ENCODE measurements at places on chromosomes 1 and 21.

GRCh38 chr1:43835082-43836021, 98.2 kb upstream of the ARTN start:
- peaks cover 32% of the 10 kb centered on the region for H3K4me1 ChIP-seq
- H3K27ac ChIP-seq = peak overlapping the region; percentile 73
- peaks cover 34% of the 10 kb centered on the region for H3K36me3 ChIP-seq
- H3K4me3 ChIP-seq = no peak overlapping the region
- DNase-seq = no peak

- no peak overlapping the region for H3K27ac ChIP-seq
- no peaks in the 10 kb centered on the region for H3K27me3 ChIP-seq
- peaks cover 9% of the 10 kb centered on the region for H3K4me1 ChIP-seq
- no peak for DNase-seq
- peaks cover 11% of the 10 kb centered on the region for H3K36me3 ChIP-seq
Observed at GRCh38 chr1:221801251-221801661, 59.4 kb upstream of the DUSP10 start.

DNA sequence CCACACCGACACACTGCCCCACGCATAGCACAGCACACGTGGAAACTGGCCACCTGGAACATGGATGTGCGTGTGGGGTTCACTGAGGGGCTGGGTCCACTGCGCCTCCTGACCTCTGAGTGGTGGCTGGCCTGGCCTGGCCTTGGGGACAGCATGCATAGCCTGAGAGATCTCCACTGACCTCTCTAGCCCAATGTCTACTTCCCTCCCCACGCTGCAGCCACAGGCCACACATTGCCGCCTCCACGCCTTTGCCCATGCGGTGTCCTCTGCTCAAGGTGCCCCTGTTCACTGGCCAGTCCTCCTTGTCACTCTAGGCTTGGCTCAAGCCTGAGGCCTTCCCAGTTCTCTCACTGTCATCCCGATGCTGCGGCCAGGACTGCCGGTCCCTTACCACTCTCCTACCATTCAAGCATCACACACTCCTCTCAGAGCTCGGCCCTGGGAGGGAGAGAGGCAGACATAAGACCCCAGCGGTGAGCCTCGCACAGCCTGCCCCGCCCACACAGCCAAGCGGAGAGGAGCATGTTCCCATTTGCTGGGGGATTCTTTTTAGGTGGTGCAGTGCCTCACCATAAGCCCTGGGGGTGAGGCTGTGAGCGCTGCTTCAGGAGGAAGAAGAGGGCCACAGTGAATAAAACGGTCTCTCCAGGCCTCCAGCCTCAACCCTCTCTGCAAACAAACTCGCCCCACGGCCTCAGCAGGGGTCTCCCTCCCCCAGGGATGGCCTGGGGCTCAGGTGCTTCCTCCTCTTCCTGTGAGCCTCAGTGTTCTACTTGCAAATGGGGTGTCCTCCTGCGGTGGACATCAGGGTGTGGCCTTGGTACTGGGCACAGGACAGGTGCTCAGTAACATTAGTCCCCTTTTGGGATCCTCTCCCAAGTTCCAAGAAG, 80.8 kb downstream of the DMRTB1 start:
- no peak overlapping the region for H3K4me3 ChIP-seq
- H3K36me3 ChIP-seq = no peaks in the 10 kb centered on the region
- H3K27me3 ChIP-seq = peaks cover 7% of the 10 kb centered on the region
- H3K27ac ChIP-seq = no peak overlapping the region

DNA sequence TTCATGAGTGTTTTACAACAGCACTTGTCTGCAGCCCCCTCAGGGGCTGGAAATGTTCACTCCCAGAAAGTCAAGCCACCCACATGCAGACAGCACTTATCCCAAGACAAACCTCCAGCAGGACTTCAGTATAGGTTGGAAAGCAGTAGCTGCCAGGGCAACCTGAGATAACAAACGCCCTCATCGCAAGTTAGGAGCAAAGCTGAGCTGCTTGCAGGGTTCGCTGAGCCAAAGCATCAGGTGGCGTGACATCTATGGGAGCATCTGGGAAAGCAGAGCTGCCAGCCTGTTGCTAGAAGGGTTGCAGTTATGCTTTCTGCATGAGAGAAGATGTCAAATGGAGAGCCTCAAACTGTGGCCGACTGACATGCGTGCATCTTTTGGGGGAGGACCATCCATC, 4.2 kb upstream of the STXBP3 start:
- DNase-seq = peak; percentile 21
- peaks cover 14% of the 10 kb centered on the region for H3K4me1 ChIP-seq
- H3K27me3 ChIP-seq = peaks cover 10% of the 10 kb centered on the region
- no peak overlapping the region for H3K4me3 ChIP-seq

GRCh38 chr1:224759681-224760091, 143.6 kb downstream of the CNIH3 start:
- H3K4me1 ChIP-seq = peaks cover 3% of the 10 kb centered on the region
- H3K27me3 ChIP-seq = peaks cover 13% of the 10 kb centered on the region
- DNase-seq = no peak
- no peak overlapping the region for H3K4me3 ChIP-seq
- no peak overlapping the region for H3K27ac ChIP-seq

DNA sequence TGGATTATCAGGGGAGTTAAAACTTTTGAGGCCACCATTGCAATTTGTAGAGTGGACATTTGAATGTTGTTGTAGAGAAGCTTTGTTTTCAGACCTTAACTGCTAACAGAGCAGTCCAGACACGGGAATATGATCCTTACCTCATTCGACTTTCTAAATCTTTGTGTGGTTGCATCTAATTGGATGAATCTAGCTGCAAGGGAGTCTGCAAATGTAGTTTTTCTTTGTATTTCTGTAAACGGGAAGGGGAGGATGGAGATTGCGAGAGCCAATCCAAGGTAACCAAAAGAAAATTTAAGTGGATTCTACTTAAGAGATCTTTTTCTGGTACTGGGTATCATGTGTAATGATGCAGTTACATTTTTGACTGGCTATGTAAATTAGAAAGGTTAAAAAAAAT, 110.2 kb downstream of the FMN2 start:
- peaks cover 4% of the 10 kb centered on the region for H3K27me3 ChIP-seq
- H3K27ac ChIP-seq = no peak overlapping the region
- DNase-seq = no peak
- H3K4me3 ChIP-seq = no peak overlapping the region
- H3K4me1 ChIP-seq = no peaks in the 10 kb centered on the region
- peaks cover 4% of the 10 kb centered on the region for H3K36me3 ChIP-seq

GRCh38 chr1:27342778-27343638, 1.2 kb downstream of the SYTL1 start:
- H3K4me3 ChIP-seq = peak overlapping the region; percentile 57
- peaks cover 6% of the 10 kb centered on the region for H3K27me3 ChIP-seq
- no peaks in the 10 kb centered on the region for H3K36me3 ChIP-seq

GRCh38 chr1:176479971-176480370, 17.0 kb downstream of the PAPPA2 start:
- peak; percentile 35 for DNase-seq
- peaks cover 6% of the 10 kb centered on the region for H3K27me3 ChIP-seq

GRCh38 chr1:26700711-26701110, 4.9 kb downstream of the ARID1A start:
- DNase-seq = no peak
- H3K36me3 ChIP-seq = peaks cover 4% of the 10 kb centered on the region
- peaks cover 15% of the 10 kb centered on the region for H3K4me1 ChIP-seq
- no peaks in the 10 kb centered on the region for H3K27me3 ChIP-seq

- H3K27me3 ChIP-seq = peaks cover 4% of the 10 kb centered on the region
- no peak overlapping the region for H3K27ac ChIP-seq
- no peak for DNase-seq
- H3K4me3 ChIP-seq = no peak overlapping the region
- no peaks in the 10 kb centered on the region for H3K36me3 ChIP-seq
Observed at GRCh38 chr1:158809256-158809655, 21.9 kb upstream of the MNDA start.

DNA sequence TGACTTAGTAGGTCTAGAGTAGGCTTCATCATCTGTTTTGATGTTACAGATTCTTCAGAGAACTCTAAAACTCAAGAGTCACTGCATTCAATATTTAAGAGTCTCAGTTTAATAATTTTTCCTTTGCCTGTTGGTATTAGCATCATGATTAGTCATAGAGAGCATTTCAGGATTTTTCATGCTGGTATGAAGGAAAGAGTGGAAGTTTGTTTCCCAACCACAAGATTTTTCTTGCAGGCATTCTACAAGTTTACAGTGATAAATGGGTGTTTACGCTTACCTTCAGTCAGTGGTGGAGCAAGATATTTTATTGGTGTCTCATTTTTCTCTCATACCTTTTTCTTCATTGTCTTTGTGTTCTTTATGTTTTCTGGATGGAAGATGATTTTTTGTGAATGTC, 58.4 kb upstream of the MYOCOS start:
- H3K4me1 ChIP-seq = no peaks in the 10 kb centered on the region
- H3K27me3 ChIP-seq = no peaks in the 10 kb centered on the region
- H3K27ac ChIP-seq = no peak overlapping the region
- peaks cover 19% of the 10 kb centered on the region for H3K36me3 ChIP-seq

DNA sequence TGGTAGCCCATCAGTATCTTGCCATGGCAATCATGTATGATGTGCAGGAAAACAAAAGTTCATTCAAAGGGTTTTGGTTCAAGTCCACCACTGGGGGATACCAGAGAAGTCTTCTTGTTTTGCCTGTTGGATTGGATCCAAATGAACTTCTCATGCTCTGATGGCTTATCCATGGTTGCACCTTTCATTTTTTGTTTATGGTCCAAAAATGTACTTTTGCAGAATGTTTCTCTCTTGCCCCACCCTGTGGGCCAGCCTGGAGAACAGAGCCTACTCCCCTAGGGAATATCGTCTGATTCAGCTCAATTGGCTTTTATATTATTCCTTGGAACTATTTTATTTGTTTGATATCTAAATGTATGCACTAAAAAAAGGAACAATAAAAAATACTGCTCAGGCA, 20.1 kb upstream of the CLCA1 start:
- no peaks in the 10 kb centered on the region for H3K36me3 ChIP-seq
- no peaks in the 10 kb centered on the region for H3K4me1 ChIP-seq
- H3K27me3 ChIP-seq = peaks cover 5% of the 10 kb centered on the region
- DNase-seq = no peak
- no peak overlapping the region for H3K4me3 ChIP-seq

DNA sequence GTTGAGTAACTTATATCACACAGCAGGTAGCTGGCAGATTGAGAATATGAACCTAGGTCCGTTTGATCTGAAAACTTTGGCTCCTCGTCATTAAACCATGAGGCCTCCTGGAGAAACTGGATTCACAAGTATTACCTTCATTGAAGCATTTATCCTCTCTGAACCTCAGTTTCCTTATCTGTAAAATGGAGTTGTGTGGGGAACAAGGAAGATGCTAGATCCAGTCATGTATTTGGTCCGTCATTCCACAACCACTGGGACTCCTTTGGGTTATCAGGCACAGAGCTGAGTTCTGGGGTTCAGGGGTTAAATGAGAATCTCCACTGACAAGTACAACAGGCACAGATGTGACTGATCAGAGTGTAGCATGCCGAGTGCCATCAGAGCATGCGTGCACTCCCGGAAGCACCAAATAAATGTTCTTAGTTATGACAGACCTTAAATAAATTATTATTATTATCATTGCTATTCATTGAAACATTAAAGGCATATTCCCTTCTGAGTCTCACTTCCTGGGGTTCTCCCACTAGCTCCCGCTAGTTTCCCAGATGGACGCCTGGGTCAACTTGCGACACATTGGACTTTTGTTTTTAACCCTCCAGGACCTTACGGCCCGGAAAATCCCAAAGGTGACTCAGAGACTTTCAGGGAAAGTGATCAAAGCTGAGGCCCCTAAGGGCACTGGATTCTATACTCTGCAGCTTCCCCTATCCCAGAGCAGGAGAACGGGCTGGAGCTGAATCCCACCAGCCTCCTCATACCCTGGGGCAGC, 130.6 kb downstream of the PLPP3 start:
- H3K27me3 ChIP-seq = peaks cover 18% of the 10 kb centered on the region
- peaks cover 33% of the 10 kb centered on the region for H3K4me1 ChIP-seq
- no peak overlapping the region for H3K27ac ChIP-seq

DNA sequence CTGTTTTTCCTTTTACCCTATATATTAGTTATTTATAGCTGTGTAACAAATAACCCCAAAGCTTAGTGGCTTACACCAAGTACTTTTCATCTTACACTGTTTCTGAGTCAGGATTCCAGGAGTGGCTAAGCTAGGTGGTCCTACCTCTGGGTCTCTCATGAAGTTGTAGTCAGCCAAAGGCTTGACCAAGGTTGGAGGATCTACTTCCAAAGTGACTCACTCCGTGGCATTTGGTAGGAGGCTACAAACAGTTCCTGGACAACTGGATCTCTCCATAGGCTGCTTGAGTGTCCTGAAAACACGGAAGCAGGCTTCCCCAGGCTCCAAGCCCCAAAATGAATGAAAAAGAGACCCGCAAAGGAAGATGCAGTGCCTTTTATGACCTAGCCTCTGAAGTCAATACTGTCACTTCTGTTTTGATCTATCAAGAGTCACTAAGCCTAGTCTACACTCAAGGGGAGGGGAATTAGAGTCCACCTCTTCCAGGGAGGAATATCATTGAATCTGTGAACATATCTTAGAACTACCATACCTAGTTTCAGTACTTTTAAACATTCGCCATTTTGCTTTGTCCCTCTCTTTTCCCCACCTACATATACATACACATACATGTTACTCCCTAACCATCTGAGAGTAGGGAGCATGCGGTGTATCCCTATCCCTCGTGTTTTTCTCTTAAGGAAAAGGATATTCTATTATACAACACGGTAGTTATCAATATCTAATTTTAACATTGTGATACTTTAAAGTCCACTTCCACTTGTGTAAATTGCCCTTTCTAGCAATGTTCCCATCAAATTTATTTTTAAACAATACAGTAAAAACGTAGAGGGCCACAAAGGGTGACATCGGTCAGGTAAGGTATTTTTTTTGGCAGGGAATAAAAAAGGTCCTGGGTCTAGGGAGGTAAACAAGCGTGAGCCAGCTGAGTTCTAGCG, 67.2 kb downstream of the SLC35A3 start:
- DNase-seq = no peak
- peak overlapping the region; percentile 99 for H3K4me3 ChIP-seq
- peak overlapping the region; percentile 93 for H3K27ac ChIP-seq
- peaks cover 17% of the 10 kb centered on the region for H3K36me3 ChIP-seq
- H3K4me1 ChIP-seq = peaks cover 43% of the 10 kb centered on the region
- H3K27me3 ChIP-seq = no peaks in the 10 kb centered on the region

DNA sequence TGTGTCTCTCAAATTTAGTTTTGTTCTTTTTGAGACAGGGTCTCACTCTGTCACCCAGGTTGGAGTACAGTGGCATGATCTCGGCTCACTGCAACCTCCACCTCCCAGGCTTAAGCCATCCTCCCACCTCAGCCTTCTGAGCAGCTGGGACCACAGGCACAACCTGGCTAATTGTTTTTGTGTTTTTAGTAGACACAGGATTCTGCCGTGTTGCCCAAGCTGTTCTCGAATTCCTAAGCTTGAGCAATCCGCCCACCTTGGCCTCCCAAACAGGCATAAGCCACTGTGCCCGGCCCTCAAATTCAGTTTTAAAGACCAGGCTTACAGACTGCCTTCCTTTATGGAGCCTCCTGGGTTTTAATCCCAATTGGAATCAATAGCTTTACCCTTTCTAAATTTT, 83.7 kb upstream of the SELENON start:
- H3K4me3 ChIP-seq = no peak overlapping the region
- peaks cover 24% of the 10 kb centered on the region for H3K27me3 ChIP-seq
- no peak overlapping the region for H3K27ac ChIP-seq
- no peaks in the 10 kb centered on the region for H3K36me3 ChIP-seq
- H3K4me1 ChIP-seq = peaks cover 14% of the 10 kb centered on the region

Measured in nephron progenitor cell (in vitro differentiated cells).